ENCODE measurements at places on chromosomes 3 and 15.

DNA sequence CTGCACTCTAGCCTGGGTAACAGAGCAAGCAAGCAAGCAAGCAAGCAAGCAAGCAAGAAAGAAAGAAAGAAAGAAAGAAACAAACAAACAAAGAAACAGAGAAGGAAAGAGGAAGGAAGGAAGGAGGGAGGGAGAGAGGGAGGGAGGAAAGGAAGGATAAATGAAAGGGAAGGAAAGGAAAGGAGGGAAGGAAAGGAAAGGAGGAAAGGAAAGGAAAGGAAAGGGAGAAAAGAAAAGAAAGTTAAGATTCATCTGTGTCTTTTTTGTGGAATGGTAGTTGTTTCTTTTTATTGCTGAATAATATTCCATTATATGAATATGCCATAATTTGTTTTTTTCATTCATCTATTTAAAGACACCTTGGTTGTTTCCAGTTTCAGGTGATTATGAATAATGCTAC lies 506.9 kb upstream of the NAALADL2 start:
- DNase-seq, result no peak

- no peak for DNase-seq
Observed at GRCh38 chr3:102299125-102299877, 135.5 kb upstream of the ZPLD1 start.

- no peak for DNase-seq
Observed at GRCh38 chr3:29635888-29636287, 355.0 kb downstream of the RBMS3 start.

DNA sequence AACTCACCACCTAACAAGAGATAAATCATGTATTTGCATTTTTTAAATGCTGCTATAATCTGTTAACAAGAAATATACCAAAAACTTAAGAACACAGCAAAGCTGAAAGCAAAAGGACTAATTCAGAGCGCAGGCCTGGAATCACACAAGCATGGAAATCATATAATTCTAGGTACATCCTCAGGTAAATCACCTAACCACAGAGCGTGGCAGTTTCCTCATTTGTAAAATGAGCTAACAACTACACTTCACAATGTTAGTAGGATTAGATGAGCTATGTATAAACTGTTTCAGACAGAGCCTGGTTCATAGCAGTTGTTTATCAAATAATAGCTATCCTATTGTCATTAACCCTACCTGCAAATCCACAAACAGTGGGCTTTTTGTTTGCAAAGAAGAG lies 146.4 kb downstream of the ERC2 start:
- no peak for DNase-seq

DNA sequence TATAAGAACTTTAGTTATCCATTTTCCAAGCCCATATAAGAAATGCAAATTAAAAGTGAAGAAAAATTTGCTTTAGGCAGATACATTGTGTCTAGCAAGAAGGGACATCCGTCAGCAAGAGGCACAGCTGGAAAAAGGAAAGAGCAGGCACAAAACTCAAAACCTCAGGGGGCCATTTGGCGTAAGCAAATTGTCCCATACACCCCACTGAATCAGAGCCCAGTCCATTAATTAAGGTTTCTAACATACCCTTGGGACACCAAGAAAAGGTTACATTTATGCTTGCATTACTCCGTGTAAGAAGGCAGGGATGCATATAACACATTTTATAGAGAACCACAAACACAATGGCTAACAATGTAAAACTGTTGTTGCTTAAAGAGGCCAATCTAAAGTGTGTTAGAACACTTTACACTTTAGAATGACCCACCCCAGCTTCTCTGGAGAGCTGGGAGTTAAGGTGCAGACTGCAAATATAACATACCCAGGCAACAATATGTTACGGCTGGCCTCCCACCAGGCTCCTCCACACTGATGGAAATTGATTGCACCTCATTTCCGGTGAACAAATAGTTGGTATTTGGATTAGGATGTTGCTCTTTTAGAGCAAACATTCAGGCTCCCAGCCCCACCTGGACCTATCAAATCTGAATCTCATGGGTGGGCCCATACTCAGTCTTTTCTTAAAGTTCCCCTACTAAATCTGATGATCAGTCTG lies 23.2 kb downstream of the SEMA5B start:
- DNase-seq, result no peak

GRCh38 chr3:25481386-25481785 lies 53.3 kb downstream of the RARB start:
- DNase-seq, result no peak

- DNase-seq, result no peak
Observed at GRCh38 chr3:7779331-7779730, 722.3 kb upstream of the LMCD1 start.

GRCh38 chr15:77440378-77440999 lies 19.8 kb downstream of the HMG20A start:
- no peak for DNase-seq

GRCh38 chr3:33438284-33438668 lies 1.9 kb downstream of the UBP1 start:
- no peak for DNase-seq

DNA sequence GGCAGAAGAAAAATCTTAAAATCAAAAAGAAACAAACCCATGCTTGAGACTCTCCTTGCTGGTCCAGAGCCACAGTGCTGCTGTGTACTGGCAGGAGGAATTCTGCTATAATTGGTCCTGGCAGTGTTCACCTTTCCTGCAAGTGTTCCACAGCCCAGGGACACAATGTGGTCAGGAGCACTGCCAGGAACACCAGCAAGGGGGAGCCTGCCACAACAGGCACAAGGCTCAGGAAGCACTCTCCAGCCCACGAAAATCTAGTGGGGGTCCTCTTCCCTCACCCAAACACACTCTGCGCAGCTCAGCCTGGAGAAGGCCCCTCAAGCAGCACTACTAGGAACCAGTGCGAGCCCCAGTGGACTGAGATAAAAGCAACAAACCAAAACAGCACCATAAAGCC lies 92.9 kb downstream of the UBE3A start:
- no peak for DNase-seq

- DNase-seq, result peak; percentile 5
Observed at GRCh38 chr3:127791221-127791913, 30.9 kb downstream of the MGLL start.

GRCh38 chr3:153744889-153745288 lies 376.3 kb upstream of the ARHGEF26 start:
- DNase-seq, result no peak

- no peak for DNase-seq
Observed at GRCh38 chr15:76346669-76347481, 10.3 kb downstream of the ISL2 start.

- no peak for DNase-seq
Observed at GRCh38 chr15:96869790-96870189, 539.3 kb downstream of the NR2F2 start.

- DNase-seq, result no peak
Observed at GRCh38 chr3:4021162-4021561, 221.9 kb downstream of the LRRN1 start.

GRCh38 chr3:4720316-4721075 lies 227.3 kb downstream of the ITPR1 start:
- DNase-seq, result no peak

- DNase-seq, result no peak
Observed at GRCh38 chr3:127388427-127388826, 100.6 kb upstream of the PRR20G start.

DNA sequence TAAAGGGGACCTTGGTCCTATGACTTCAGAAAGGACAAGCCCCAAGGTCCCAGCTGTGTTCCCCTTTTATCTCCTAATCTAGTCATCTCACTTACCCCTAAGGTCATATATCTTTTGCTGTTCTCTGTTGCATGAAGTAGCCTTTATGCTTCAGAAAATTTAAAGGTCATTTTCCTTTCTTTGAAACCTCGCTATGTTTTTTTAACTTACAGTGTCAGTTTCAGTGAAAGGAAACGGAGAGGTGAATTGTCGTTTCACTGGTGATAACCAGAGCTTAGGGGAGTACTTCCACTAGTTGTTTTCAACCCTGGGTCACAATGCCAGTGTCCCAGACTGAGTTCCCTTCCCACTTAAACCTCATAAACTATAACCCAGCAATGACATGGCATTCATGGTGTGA lies 357.4 kb downstream of the GAP43 start:
- no peak for DNase-seq

- no peak for DNase-seq
Observed at GRCh38 chr3:16048435-16049318, 125.8 kb upstream of the GALNT15 start.

GRCh38 chr15:89002281-89002761 lies 85.9 kb upstream of the ABHD2 start:
- no peak for DNase-seq

GRCh38 chr3:169085827-169086226 lies 577.7 kb downstream of the MECOM start:
- peak; percentile 17 for DNase-seq

- no peak for DNase-seq
Observed at GRCh38 chr3:108133858-108134554, 43.2 kb upstream of the CD47 start.

- no peak for DNase-seq
Observed at GRCh38 chr15:85620690-85621049, 174.1 kb downstream of the KLHL25 start.

- DNase-seq, result no peak
Observed at GRCh38 chr3:110341047-110341446, 730.6 kb upstream of the NECTIN3 start.

GRCh38 chr3:196189566-196190347 lies 21.4 kb downstream of the ZDHHC19 start:
- no peak for DNase-seq

DNA sequence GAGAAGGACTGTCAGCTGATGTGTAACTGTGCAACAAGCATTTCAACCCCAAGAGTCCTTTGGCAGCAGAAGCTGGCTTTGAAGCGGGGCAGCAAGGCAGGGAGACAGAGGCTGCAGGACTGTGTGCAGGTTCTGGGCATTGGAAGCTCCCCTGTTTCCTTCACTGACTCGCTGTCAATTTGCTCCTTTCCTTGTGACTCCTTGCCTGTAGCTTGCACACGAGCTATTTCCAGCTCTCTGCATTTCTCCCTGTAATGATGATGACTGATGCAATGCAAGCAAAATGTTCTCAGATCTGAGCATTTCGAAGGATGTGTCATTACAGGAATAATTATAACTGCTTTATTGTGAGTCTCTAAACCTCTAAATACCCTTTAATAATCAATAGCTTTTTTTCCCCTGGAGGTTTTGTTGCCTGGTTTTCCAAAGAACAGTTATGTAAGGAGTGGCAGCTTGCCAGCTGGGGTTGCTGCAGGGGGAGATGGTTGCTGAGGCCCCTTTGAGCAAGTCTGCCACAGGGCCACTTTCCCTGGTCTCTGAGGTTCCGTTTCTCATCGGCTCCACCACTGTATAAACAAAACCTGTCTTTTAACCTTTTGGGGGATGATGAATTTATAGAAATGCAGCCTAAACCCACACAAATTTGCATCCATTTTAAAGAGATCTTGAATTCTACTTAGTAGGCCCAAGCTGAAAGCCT lies 2.8 kb downstream of the APOD start:
- no peak for DNase-seq

DNA sequence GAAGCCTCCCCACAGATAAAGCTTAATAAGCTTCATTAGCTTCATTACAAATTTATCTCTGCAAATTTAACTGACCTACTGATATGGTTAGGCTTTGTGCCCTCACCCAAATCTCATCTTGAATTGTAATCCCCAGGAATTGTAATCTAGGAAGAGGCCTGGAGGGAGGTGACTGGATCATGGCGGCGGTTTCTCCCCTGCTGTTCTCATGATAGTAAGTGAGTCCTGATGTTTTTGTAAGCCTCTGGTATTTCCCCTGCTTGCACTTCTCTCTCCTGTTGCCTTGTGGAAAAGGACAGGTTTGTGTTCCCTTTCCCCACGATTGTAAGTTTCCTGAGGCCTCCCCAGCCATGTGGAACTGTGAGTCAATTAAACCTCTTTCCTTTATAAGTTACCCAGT lies 226.1 kb upstream of the TTC14 start:
- DNase-seq, result no peak

GRCh38 chr3:72058493-72059081 lies 273.6 kb upstream of the PROK2 start:
- no peak for DNase-seq

GRCh38 chr3:149575213-149575960 lies 82.4 kb downstream of the WWTR1 start:
- no peak for DNase-seq

GRCh38 chr3:34394978-34395748 lies 596.7 kb downstream of the PDCD6IP start:
- no peak for DNase-seq

GRCh38 chr3:108511055-108511454 lies 659 bp upstream of the MYH15 start:
- no peak for DNase-seq

GRCh38 chr3:124121379-124122312 lies 129.7 kb upstream of the ROPN1 start:
- no peak for DNase-seq

- DNase-seq, result no peak
Observed at GRCh38 chr15:56016281-56016680, 22.9 kb upstream of the NEDD4 start.

GRCh38 chr15:38002883-38003477 lies 68.5 kb downstream of the TMCO5A start:
- peak; percentile 57 for DNase-seq

- no peak for DNase-seq
Observed at GRCh38 chr3:73674280-73674679, 49.5 kb upstream of the PDZRN3 start.

- no peak for DNase-seq
Observed at GRCh38 chr3:141063831-141064230, 12.7 kb downstream of the SPSB4 start.

DNA sequence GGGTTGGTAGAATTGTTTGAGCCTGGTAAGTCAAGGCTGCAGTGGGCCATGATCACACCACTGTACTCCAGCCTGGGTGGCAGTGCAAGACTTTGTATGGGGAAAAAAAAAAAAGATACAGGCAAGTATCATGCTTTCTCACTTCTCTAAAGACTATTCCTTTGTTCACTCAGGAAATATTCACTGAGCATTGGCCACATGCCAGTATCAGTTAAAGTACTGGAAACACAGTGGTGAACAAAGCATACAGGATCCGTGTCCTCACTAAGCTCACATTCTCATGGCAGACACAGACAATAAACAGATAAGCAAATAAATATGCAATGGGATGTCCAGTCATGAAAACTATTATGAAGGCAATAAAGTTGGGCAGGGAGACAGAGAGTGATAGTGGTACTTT lies 5.1 kb upstream of the MTHFS start:
- DNase-seq, result no peak

DNA sequence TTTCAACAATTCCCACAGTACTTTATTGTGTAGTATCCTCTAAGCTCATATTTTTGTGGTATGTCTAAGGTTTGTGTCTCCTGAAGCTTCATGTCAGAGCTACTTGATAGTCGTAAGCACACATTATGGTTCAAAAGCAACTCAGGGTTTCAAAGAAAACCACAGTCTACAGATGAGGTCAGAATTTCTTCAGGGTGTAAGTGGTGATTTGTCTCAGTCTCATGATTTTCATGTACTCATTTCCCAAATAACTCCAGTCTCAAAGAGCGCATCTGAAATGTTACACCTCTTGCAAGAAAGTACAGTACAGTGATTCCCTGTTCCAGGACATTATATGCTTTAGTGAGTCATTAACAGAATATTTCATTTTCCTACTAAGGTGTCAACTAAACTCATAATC lies 47.5 kb upstream of the SSR3 start:
- no peak for DNase-seq

- no peak for DNase-seq
Observed at GRCh38 chr3:24156466-24156865, 211.4 kb downstream of the NR1D2 start.
